T-helper 9 cell (primary cell): ENCODE measurements at places on chromosomes 12 and 14.

DNA sequence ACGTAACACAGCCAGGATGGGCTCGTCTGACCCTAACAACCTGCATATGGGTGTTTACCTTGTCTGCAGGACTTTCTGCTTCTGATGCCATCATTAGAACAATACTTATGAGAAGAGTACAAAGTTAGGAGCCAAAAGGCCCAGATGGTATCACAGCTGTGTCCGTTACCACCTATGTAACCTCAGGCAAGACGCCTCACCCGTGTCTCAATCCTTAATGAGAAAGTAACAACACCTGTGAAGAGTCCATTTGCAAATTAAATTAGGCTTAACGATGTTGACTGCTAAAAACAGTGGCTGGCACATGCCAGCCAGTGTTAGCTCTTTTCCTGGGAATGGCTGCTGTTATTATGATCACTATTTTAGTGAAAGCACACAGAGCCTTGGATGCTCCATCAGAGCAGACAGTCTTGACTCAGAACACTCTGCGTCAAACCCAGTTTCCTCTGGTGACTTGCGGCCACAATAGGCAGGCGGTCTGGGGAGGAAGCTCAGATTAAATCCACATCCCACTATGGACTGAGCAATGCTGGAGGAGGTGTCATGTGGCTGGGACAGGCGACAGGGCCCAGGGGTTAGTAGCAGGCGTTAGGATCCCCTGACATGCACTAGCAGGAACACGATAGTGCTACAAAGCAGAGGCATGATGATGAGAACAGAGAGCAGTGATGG lies 125.3 kb downstream of the SLC15A4 start:
- DNase-seq: no peak

DNA sequence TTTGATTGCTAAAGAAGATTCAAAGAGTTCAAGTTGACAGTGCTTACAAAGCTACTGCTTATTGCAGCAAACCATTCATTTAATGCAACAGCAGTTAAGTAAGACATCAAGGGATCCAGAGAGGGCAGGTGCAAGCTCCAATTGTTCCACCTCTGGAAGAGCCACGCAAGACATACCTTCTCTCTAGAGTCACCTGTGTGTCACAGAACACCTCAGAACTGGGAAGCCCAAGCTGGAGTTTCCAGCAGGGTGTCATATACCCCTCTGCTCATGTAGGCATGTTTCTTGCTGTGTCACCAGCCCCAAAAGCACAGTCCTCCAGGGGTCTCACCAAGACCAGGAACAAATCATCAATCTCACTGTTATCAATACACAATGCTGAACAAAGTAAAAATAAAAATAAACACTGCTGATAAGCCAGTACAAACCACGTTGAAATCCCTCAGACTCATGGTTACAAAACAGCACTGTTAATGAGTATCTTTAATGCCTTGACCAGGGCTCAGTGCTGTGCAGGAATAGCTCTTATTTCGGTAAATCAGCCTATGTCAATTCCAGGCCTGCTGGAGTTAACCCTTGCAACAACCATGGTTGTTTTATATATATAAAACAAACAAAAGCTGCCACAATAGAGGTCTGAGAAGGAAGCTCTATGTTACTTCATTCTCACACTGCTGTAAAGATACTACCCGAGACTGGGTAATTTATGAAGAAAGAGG lies 37.4 kb upstream of the BATF start:
- DNase-seq: no peak

DNA sequence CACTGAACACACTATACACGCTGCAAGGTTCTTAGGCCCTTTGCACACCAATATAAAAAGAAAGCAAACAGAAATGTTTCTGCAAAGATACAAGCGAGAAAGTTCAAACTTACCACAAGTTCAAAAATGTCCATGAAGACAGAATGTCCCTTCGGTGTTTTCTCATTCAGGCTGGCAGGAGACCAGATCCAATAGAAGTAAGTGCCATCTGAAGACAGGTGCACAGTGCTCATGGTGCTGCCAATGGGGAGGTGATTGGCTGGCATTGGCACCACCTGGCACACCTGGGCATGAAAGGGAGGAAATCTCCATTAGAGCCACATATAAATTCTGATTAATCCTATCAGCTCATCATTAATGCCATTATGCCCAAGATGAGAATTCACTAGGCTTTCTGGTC lies 76.3 kb downstream of the HECTD4 start:
- DNase-seq: no peak

GRCh38 chr14:57061009-57061711 lies 207.5 kb downstream of the EXOC5 start:
- DNase-seq: no peak

GRCh38 chr14:75379246-75379929 lies 48.4 kb upstream of the JDP2 start:
- DNase-seq: no peak

GRCh38 chr12:78799649-78800048 lies 64.9 kb upstream of the SYT1 start:
- DNase-seq: no peak

DNA sequence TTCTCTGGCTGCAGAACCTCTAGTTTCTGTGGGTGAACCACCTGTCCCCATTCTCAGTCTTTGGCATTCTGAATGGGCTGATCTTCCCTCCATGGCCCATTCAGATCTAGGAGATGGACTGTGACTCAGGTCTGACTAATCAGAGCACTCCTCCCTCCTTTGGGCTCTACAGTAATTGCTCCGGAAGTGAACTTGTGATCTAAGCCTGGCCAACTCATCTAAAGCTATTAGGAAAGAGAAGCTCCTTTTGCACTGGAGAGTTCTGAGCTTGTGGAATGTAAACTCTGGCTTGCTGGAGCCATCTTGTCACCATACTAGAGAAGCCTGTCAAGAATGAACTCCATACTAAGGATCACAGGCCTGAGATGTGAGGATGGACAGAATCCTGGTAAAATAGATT lies 168.2 kb downstream of the SUDS3 start:
- no peak for DNase-seq

- DNase-seq: no peak
Observed at GRCh38 chr14:54348001-54348611, 48.7 kb upstream of the CDKN3 start.

DNA sequence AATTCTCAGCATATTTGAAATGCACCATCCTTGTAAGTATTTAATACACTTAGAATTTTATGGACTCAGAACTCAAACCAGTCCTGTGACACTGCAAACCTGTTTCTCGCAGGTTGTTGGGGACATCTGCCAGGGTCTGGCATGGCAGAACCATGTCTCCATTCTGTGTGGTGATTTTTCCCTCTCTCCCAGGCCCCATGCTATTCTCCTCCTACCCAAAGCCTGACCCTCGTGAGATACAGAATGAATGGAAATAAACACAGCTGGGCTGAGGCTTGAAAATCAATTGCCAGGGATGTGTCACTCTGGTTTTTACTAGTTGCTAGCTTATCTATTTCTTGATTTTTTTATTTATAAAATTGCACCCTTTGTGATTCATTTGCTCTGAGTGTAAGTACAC lies 19.8 kb downstream of the TPH2 start:
- no peak for DNase-seq

DNA sequence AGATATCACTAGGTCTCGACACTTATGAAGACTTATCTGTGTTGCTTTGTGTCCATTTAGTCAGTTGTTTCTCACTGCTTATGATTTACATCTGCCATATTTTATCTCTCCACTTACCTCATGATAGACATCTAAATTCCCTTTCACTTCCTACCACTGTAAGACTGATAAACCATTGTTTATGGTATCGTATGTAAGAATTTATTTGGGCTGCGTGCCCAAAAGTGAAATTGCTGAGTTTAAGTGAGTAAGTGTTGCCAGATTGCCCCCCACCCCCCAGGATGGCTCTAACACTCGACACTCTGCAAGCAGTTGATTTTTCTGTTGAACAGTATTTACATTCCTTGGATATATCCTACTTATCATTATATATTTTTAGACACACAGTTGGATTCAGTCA lies 69.9 kb upstream of the MON2 start:
- no peak for DNase-seq

GRCh38 chr12:124240493-124240892 lies 54.4 kb upstream of the RFLNA start:
- DNase-seq: no peak

DNA sequence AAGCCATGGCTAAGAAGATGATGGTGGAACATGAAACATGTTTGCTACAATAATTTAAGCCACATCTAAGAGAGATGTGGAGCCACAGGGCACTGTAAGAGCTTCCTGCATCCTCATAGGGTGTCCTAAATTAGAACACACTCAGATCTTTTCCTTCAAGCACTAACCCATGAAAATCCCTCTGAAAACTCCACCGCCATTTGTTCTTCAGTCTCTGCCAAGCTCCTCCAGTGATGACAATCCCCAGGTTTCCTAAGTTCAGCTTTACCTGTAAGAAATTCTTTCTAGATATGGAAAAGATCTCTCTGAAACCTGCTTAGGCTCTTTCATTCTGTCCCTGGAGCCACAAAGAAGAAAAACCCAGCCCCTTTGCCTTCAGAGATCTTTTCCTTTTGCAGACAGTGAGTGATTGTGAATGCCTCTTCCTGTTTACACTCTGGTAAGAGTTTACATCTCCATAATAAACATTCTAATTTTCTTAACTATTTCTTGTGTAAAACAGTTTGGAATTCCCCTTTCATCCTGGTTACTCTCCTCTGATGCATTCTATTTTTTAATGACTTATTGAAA lies 907.2 kb downstream of the VRK1 start:
- DNase-seq: no peak

DNA sequence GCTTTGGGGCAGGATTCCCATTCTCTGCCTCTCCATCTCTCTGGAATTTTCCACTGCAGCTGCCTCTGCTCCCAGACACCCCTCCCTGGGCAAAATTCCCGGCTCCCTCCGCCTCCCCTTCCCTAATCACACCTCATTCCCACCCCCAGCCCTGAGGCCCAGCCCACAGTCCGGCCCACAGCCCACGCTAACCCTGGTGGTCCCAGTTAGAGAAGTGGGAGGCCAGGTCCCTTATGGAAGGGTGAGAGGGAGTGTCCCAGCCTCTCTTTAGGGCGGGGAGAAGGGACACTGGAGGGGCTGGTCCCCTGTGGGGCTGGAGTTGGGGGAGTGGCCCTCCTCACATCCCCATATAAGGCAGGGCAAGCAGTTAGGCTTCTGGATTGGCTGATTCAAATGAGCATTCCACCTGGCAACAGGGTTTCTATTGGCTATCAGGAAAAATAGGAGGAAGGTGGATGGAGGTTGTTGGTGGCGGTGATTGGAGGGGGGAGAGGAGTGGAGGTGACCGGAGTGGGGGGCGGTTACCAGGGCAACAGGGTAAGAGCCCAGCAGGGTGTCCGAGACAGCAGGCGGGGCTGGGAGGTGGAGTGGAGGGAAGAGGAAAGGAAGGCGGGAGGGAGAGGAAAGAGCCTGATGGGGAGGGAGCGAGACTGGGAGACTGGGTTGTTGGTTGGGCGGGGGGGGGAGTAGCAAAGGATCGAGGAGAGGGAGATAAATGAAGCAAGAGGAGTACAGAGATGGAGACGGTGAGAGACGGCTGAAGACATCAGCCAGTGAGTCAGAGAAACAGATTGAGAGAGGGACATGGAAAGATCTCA lies 1.9 kb upstream of the PTMS start:
- peak; percentile 24 for DNase-seq

DNA sequence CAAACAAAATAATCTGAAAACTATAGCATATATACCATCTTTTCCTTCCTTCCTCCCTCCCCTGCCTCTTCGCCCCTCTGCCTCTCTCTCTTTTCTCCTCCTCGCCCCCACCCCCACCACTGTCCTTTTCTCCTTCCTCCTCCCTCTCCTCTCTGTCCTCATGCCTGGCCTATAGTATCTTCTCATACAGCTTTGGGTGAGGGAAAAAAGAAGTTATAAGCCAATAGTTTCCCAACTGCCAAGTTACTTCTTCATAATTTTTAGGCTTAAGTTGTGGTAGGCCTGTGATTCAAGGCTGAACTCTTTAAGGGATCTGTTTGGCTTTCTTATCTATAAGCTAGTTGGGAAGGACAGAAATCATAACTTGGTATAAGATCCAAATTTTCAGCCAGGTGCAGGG lies 9.1 kb downstream of the TMED10 start:
- DNase-seq: no peak

GRCh38 chr14:56046546-56046945 lies 71.7 kb upstream of the PELI2 start:
- DNase-seq: no peak

DNA sequence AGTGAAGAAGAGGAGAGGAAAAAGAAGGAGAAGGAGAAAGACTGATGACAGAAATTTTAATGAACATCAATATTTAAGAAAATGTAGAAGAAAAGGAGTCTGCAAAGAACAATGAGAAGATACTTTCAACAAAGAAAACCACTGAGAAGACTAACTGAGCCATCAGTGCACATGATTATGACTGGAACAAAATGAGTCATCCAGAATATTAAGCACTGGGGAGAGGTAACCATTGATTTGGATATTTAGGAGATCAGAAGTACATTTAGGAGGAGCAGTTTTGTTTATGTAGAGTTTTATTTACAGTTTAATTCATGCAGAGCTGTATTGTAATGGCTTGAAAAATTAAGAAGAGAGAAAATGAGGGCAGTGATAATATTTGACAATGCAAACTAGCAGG lies 159.1 kb downstream of the C12orf50 start:
- DNase-seq: no peak

GRCh38 chr14:66177935-66178334 lies 308.2 kb upstream of the CCDC196 start:
- DNase-seq: no peak

DNA sequence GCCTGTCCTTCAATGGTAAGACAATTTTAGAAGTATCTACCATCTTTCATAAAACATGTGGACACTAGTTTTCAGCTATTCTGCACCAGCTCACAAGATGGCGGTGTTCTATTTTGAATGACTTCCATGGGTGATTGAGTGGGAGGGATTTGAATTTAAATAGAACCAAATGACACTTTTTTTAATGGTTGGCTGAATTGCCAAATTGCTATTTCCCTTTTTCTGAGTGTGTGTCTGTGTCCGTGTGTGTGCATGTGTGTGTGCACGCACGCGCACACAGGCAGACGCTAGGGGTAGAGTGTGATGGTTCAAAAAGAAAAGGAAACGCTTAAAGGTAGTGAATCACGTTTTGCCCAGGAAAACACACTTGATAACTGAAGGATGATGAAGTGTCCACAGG lies 362.6 kb downstream of the DAD1 start:
- DNase-seq: no peak

GRCh38 chr14:63051301-63051700 lies 6.0 kb upstream of the KCNH5 start:
- DNase-seq: no peak

DNA sequence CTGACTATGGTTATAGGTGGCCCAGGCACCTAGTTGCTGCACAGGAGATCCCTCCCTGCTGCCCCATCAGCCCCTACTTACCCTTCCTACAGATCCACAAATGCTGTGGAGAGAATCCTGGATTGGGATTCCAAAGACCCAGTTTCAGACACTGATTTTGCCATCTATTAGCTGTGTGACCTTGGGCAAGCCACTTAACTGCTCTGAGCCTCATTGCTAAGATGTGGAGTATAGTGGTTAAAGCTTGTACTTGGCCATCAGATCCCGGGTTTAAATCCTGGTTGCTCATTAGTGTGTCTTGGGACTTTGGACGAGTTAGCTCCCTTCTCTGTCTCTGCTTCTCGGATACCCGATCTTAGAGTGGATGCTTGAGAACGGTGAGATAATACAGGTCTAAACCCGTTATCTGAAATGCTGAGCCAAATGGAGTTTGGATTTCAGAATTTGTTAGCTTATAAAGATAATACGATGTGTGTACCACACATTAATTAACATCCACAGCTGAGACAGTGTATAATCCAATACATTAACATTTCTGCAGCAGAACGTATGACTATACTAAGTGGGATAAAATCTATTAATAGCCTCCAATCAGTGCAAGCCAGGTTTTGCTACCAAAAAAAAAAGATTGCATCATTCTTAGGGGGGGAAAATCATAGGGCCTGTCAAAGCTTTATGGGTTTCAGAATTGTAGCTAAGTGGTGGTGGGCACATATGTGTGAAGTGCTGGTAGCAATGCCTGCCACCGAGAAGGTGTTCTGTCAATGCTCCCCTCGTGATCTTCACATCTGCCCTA lies 16.0 kb downstream of the PROX2 start:
- DNase-seq: no peak
